ENCODE measurements at places on chromosomes 7 and 10.
A peak's percentile ranks its signal among the peaks of the same experiment; 100 is the strongest.

DNA sequence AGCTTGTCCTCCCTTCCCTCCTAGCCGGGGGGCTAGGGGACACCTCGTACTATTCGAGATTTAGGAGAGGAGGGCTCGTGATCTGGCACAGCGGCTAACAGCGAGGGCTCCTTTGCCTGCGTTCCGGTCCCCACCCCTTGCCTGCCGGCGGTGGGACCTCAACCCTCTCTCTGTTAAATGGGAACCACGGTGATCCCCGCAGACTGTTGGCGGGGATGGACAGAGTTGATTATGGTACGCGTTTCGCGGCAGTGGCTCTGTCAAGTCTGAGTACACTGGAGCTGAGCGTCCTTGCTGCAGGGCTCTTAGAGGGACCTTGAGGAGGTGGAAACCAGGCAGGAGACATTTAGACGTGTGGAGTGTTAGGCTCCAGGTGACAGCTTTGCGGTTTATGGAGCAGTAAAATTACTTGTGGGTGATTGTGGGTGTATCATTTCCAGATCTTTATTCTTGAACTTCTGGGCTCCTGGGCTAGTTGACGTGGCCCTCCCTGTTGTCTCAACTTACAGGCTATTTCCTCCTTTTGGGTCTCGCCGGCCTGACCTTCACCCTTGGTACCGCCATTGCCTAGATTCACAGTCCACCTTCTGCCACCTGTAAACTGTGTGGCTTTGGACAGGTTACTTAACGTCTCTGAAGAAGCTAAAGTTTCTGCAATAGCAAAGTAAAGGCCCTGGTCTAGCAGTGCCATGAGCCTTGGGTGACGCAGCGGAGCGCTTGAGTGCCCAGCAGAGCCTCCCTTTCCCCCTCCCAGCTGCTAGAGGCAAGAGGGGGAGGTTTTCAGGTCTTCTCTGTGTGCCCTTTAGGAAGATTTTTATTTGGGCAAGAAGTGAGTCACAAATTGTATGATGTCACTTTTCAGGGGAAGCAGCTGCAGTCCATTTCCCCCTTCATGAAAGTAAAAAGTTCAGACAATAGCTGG is 739 bp downstream of the CASP7 start:
- peak; percentile 58 for DNase-seq

DNA sequence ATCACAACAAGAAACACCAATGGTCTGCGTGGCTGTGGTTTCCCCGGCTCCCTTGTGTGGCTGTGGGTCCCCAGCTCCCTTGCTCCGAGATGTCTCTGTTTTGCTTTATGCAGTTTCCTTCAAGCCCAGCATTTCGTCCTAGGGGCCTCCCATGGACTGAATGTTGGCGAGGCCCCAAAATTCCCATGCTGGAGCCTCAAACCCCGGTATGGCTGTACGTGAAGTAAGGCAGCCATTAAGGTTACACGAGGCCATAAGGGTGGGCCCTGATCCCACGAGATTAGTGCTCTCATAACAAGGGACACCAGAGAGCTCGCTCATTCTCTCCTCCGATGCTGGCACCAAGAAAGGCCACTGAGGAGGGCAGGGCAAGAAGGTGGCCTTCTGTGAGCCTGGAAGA is 44.6 kb downstream of the INSIG1 start:
- no peak for DNase-seq

DNA sequence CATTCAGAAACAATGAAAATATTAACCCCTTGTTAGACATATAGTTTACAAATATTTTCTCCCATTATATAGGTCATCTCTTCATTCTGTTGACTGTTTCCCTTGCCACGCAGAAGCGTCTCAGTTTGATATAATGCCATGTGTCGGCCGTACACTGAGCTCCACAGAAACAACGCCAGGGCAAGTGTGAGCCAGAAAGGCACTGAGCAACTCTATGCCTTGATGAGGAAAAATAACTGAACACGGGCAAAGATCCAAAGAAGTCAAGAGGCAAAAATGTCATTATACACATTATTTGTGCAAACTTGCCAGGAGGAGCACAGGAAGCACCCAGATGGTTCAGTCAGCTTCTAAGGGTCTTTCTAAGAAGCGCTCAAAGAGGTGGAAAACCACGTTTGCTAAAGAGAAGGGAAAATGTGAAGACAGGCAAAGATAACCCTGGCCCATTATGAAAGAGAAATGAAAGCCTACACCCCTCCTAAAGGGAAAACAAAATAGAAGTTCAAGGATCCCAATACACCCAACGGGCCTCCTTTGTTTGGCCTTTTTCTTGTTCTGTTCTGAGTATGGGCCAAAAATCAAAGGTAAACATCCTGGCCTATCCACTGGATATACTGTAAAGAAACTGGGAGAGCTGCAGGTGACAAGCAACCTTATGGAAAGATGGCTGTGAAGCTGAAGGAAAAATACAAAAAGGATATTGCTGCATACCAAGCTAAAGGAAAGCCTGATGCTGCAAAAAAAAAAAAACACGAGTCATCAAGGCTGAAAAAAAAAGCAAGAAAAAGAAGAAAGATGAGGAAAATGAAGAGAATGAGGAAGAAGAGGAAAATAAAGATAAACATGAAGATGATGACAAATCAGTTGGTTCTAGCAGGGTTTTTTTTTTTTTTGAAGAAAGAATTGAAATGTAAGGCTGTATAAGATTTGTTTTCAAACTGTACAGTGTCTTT is 15.5 kb downstream of the ARHGAP12 start:
- DNase-seq: no peak

DNA sequence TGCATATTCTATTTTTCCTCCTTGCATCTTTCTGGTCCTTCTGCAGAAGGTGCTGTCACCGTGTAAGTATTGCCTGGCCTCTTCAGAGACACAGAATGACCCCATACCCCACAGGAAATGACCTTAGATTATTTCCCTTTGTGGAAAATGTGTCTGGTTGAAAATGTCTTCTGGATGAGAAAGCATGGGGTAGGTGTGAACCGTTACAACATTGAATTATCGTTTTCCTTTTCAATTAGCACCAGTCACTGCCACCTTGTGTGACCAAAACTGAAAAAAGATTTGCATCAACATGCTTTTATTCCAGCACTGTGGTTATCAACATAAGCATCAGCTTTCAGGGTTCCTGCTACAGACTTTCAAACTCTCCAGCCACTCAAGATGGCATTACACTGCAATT is 58.0 kb upstream of the CELF2 start:
- DNase-seq: no peak

- DNase-seq: no peak
These were observed 46.1 kb downstream of the CYTH3 start for GRCh38 chr7:6226194-6226799.

Measured in NCI-H510A treated with DMSO at 0.1 percent for 48 hours (cell line).